Body of pancreas (tissue), 4 donors: ENCODE measurements at places on chromosomes 3 and 15.

- no peak for DNase-seq
Observed at GRCh38 chr3:172787746-172788145, 37.2 kb downstream of the ECT2 start.

GRCh38 chr15:47516972-47517371, 200.3 kb upstream of the SEMA6D start:
- no peak for DNase-seq

GRCh38 chr15:39313467-39313866, 267.4 kb upstream of the THBS1 start:
- DNase-seq: no peak

DNA sequence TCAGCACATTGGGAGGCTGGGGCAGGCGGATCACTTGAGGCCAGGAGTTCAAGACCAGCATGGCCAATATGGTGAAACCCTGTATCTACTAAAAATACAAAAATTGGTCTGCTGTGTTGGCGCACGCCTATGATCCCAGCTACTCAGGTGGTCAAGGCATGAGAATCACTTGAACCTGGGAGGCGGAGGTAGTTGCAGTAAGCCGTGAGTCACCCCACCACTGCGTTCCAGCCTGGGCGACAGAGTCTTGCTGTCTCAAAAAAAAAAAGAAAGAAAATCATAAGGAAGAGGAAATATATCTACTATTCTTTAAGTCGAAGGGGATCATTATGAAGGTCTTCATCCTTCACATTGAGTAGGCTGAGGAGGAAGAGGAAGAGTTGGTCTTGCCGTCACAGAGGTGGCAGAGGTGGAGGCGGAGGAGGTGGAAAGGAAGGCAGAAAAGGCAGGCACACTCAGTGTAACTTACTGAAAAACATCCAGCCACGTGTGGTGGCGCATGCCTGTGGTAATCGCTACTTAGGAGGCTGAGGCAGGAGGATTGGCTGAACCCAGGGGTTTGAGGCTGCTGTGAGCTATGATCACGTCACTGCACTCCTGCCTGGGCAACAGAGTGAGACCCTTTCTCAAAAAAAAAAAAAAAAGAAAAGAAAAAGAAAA, 14.2 kb downstream of the CSK start:
- DNase-seq: no peak

DNA sequence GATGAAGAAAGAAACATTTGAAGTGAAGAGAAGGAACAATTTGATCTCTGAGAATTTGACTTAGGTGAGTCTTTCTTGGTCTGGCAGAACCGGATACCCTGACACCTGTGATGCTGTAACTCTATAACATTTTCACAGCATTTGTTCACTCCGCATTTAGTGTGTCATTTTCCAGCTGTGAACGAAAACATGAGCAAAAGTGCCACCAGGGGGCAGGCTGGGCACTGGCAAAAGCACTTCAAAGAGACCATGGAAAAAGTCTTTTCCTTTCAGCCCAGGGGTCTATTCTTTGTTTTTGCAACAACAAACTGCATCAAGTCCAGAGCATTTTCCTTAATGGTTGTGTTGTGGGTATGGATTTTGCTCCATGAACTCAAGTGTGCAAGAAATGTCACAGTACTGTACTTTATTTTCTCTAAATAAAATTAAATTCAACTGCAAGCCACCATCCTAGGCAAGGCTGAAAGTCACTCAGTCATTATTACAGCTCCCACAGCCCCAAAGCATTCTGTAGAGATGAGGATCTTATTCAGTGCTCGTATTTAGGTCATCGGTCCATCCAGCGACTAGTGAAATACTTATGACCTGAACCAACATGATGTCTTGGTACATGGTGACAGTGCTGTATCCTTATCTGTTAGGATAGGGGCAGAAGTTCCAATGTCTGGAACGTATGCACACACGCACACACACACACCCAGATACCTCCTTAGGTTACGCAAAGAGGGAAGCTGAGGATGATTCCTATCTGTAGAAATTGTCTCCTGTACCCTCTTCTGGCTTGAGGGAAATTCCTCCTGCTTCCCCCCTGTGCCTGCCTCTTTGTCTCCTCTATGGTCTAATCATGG, 125.5 kb downstream of the GADL1 start:
- peak; percentile 74 for DNase-seq

DNA sequence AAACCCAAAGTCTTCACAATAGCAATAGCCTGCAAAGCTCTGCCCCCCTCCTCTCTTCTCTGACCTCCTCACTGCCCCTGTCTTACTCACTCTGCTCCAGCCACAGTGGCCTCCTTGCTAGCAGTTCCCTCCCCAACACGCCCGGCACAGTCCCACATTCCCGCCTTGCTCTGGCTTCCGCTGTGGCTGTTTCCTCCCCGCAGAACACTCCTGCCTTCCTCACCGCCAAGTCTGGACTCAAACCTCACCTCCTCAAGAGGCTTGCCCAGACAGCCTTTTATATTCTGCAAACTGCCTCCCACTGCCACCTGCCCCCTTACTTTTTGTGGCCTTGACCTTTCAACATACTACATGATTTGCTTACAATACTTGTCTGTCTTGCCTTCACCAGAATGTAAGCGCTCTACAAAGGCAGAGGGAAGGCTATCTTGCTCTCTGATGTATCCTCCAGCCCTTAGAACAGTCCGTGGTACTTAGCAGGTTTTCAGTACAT, 406 bp upstream of the MPI start:
- peak; percentile 23 for DNase-seq

GRCh38 chr3:8355346-8355745, 146.3 kb upstream of the LMCD1 start:
- no peak for DNase-seq

DNA sequence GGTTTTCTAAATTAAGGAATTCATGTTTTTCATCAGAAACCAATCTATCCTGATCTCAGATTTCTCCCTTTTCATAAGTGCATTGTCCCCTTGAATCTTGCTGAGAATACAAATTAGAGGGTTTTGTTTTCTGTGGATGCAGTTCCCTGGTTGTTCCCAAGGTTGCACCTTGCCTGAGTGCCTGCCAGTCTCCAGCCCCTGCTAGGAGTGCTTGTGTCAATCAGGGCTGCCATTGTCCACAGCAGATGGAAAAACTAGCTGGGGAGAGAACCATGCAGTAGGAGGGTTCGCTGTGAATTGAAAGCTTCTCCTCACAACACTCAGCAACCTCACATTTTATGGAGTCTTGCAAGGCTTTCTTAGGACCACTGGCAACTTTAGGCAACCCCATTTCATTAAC, 210.8 kb upstream of the CTNNB1 start:
- DNase-seq: no peak

DNA sequence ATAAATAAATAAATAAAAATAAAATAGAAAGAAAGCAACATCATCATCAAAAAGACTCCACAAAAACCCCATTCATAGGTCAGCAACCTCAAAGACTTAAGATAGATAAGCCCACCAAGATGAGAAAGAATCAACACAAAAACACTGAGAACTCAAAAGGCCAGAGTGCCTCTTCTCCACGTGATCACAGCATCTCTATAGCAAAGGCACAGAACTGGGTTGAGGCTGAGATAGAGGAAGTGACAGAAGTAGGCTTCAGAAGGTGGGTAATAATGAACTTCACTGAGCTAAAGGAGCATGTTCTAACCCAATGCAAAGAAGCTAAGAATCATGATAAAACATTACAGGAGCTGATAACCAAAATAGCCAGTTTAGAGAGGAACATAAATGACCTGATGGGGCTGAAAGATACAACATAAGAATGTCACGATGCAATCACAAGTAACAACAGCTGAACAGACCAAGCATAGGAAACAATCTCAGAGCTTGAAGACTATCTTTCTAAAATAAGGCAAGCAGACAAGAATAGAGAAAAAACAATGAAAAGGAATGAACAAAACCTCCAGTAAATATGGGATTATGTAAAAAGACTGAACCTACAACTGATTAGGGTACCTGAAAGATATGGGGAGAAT, 26.4 kb downstream of the GNB5 start:
- DNase-seq: no peak

DNA sequence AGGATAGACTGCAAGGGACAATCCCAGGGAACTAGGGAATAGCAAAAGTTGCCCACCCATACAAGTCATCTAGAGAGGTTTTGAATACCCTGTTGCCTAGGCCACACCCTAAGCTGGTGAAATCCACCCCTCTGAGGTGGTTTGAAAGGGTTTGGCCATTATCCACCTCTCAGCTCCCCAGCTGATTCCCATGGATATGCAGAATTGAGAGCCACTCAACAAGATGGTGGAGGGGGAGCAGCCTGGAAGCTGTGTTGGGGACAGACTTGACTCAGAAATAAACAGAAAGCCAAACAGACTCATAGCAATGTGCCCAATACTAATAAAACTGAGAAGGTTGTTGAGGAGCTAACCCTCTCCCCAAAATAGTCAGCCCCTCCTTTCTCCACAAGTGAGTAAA, 10.9 kb downstream of the PRR20G start:
- DNase-seq: no peak

DNA sequence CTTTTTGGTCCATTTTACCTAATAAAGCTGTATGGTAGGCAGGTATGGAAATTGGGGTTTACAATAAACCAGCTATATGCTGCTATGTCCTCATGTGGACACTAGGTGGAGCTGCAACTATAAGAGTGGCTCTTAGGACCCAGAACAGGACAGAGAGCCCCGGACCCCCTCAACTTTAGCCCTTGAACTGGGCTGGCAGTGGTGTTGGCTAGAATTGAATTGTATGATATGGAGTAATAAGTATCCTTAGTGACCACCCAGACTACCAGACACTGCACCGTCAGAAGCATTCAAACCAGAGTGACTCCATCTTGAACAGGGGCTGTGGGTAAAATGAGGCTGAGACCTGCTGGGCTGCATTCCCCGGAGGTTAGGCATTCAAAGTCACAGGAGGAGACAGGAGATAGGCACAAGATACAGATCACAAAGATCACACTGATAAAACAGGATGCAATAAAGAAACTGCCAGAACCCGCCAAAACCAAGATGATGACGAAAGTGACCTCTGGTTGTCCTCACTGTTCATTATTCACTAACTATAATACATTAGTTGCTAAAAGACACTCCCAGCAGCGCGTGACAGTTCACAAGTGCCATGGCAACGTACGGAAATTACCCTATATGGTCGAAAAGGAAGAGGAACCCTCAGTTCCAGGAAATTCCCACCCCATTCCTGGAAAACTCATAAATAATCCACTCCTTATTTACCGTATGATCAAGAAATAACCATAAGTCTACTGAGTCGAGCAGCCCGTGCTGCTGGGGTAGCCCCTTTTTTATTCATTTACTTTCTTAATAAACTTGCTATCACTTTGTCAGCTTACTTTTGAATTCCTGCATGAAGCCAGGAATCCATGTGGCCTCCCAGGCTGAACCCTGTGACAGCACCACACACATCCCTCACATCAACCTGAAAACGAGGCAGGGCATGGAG, 68.7 kb upstream of the BLM start:
- DNase-seq: peak; percentile 77

GRCh38 chr3:71062952-71063772, 520.4 kb downstream of the FOXP1 start:
- no peak for DNase-seq

GRCh38 chr3:64888840-64889392, 201.1 kb upstream of the ADAMTS9 start:
- DNase-seq: no peak

DNA sequence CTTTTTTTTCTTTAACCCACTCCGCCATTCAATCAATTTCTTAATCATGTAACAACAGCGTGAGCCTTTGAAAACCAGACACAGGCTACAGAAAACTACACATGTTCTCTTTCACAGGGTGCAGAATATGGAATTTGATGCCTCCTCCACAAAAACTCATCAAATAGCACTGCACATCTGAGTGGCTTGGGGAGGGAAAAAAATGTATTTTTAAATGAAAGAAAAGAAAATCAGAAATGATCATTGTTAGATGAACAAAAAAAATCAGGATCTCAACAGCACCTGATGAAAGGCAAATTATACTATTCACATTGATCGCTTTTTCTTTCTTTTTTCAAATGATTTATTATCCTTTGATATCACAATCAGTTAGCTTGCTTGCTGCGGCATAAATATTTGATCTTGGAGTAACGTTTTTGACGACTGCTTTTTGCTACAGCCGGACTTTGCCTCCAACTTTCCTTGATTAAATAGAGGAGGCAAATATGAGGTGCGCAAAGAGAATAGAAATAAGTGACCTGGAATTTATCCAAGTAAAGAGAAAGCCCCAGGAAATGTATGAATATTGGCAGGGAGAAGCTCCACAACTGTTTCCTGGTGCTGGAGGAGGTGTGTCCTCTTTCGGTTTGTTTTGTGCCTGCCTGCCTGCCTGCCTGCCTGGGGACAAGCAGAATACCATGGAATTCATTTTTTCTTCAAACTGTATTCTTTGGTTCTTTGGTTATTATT, 63.1 kb downstream of the EDEM1 start:
- DNase-seq: peak; percentile 43

DNA sequence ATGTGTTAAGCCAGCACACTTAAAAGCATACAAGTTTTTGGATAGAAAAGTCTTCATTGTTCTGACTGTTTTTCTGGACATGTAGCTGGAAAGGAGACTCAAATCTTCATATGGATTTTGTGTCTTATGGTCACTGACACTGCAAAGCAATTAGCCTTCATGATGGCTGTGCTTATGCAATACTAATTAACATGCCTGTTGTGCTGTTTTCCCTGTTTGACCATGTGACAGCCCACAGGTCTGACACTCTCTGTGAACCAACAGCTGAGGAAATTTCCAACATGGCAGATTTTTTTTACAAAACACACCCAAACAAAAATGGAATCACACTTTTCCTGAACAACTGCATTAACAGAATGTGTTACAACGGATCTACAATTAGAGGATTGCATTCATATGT, 248.4 kb downstream of the ROBO2 start:
- DNase-seq: no peak

- peak; percentile 70 for DNase-seq
Observed at GRCh38 chr3:113890256-113890900, 51.8 kb downstream of the GRAMD1C start.

DNA sequence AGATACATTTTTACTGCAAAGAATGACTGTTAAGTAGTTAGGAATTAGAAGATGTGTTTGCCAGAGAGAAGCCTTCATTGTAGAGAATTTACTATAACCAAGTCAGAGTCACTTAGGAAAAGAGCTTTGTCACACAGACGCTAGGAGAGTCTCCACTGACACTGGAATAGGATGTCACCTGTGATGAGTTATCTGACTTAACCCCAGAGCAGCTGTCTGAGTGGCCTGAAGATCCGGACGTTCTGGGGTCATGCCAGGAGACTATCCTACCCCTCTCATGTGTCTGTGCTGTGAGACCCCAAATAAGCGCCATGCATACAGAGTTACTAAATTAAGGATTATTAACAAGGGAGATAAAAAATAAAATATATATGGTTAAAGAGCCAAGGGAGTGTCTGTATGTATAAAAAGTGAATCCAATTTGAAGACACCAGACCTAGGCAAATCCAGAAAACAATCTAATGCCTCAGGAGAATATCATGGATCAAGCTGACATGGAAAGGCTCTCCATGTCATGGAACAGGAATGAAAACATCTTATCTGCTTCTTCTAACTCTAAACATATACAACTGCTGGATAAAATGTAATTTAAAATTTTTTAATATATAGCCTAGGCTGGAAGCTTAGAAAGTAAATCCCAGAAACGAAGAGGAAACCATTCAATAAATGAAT, 43.5 kb downstream of the ITGB5 start:
- no peak for DNase-seq
